ENCODE measurements at places on chromosomes 12 and 14.

- DNase-seq = no peak
These were observed 48.3 kb upstream of the PLEKHG6 start for GRCh38 chr12:6262211-6262610.

- peak; percentile 59 for DNase-seq
These were observed 1.7 kb downstream of the TNFRSF1A start for GRCh38 chr12:6340032-6340638.

- DNase-seq = no peak
These were observed at the start of gene KCNA5 for GRCh38 chr12:5043589-5044419. KCNA5 (plus strand) TSS chr12:5043879; CDS start chr12:5044148, 269 bp downstream.

- DNase-seq = no peak
These were observed 646.2 kb downstream of the VRK1 start for GRCh38 chr14:97443412-97443811.

Measured in activated CD8-positive, alpha-beta T cell treated with anti-CD3 and anti-CD28 coated beads for 36 hours (primary cell).